ENCODE measurements at places on chromosomes 6 and 20. TPM values are rescaled to one million over a fixed set of nuclear protein-coding genes. Genes with fewer than 3 reads are reported as not detected.

DNA sequence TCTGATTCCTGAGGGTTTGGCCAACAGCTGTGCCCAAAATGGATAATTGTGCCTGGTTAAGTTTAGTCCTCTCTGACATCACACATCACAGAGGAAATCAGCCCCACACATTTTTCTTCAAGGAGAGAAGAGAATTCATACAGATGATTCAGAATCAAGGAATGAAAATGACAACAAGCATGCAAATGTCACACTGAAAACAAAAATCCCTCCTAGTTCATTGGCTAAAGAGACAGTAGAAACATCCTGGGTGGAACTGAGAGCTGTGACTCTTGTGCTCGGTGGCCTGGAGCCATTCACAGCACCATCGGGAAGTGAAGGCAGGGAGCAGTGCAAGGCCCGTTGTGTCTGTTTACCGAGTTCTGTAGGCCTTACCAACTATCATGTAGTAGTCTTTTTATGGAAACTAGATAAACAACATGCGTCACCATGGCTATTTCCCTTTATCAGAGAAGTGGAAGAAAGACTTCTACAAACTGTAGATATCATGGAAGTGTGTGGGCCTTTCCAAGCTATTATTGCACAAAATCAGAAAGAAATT is 81.7 kb upstream of the TENT5A start:
- H3K4me3 ChIP-seq: 0 out of 2 replicates have a peak overlapping the region, but pooled peaks have one; percentile 2
- DNase-seq: peak; percentile 77
- no peaks in the 10 kb centered on the region for H3K27me3 ChIP-seq
- peak overlapping the region; percentile 69 for H3K27ac ChIP-seq
- no peaks in the 10 kb centered on the region for H3K36me3 ChIP-seq

LY6G6C gene
- not detected for total RNA-seq

GRCh38 chr20:57871237-57871632 is 161.4 kb upstream of the PMEPA1 start:
- no peak overlapping the region for H3K27ac ChIP-seq
- H3K4me1 ChIP-seq: no peaks in the 10 kb centered on the region
- H3K4me3 ChIP-seq: no peak overlapping the region
- H3K27me3 ChIP-seq: peaks cover 26% of the 10 kb centered on the region
- no peaks in the 10 kb centered on the region for H3K36me3 ChIP-seq

PRR18 gene
- total RNA-seq: not detected

- H3K36me3 ChIP-seq: no peaks in the 10 kb centered on the region
- no peaks in the 10 kb centered on the region for H3K4me1 ChIP-seq
- H3K27me3 ChIP-seq: no peaks in the 10 kb centered on the region
- no peak for DNase-seq
- H3K4me3 ChIP-seq: no peak overlapping the region
Observed at GRCh38 chr6:128039543-128039942, 138.7 kb upstream of the THEMIS start.

DNA sequence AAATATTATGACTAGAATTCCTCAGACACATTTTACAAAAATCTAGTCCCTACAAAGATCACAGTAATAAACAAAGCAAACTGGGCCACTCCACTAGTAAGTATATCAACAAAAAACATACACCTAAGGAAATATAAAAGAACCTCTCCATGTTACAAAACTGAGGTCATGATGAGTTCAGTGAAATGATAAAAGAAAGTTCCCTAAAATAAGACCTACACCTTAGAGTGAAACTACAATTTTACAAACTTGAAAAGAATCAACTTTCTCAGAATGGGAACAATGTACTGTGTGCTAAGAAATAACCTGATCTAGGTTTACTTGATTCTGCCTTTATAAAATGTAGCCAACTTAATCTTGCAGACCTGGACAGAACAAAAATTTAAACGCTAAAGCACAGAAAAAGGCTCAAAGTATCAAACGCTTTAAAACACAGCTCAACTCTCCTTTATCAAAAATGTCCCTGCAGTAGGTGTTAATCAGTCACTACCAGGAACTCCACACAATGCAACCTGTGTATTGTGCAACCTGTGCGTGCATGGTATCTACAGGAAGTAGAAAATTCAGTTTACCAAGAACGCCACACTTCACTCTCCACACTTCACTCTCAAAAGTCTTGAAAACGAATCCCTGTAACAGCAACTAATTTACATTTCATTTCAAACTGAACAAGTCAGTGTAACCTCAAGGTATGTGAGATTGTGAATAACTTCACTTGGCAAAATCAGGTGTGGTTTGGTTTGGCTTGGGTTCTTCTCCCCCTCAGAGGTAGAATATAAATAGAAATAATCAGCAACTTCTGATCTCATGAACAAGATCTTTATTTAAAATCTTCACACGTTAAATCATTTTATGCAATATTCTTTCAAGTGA is 1.8 kb downstream of the RALGAPA2 start:
- H3K27me3 ChIP-seq: no peaks in the 10 kb centered on the region
- no peak overlapping the region for H3K27ac ChIP-seq
- no peaks in the 10 kb centered on the region for H3K36me3 ChIP-seq
- no peak for DNase-seq
- H3K4me3 ChIP-seq: no peak overlapping the region

- H3K4me3 ChIP-seq: no peak overlapping the region
- H3K4me1 ChIP-seq: peaks cover 11% of the 10 kb centered on the region
- DNase-seq: no peak
- no peak overlapping the region for H3K27ac ChIP-seq
- no peaks in the 10 kb centered on the region for H3K27me3 ChIP-seq
Observed at GRCh38 chr6:115901896-115902295, 158.8 kb downstream of the FRK start.

HLA-DQA1 gene
- total RNA-seq: not detected

All from GM23248 (cell line).